Astrocyte of the cerebellum (primary cell): ENCODE measurements at places on chromosomes 3 and 15.

- no peak for DNase-seq
Observed at GRCh38 chr3:121997372-121997771, 24.7 kb downstream of the ILDR1 start.

DNA sequence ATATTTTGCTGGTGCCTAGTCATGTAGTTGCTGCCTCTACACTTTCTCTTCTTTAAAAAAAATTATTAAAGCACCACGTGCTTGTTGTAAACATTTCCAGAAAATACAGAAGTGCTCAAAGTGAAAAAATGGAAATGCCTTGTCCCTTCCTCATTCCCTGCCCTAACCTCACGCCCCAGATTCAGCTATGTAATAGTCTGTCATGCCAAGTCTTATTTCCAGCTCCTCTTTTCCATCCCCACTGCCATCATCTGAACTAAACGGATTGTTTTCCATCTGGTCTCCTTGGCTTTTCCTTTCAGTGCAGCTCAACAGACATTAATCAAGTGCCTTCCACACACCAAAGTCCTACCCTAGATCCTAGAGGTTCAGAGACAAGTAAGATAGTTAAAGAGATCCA lies 15.5 kb downstream of the ZNF774 start:
- no peak for DNase-seq

DNA sequence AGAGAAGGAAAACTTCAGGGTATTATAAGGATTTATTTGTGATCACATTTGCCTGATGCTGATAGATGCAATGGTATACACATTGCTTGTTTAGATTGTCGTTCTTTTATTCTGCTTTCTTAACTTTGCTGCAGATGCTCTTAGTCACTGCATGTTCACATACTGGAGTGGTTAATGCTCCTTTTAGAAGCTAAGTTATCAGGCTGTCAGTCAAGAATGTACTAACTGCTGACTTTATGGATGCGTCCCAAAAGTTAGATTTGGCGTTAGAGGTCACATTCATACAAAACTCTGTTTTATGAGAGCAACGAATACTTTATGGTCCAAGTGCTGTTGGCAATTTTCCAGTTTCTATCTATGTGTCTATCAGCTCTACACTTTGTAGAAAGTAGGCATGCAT lies 160.7 kb downstream of the BBX start:
- no peak for DNase-seq

DNA sequence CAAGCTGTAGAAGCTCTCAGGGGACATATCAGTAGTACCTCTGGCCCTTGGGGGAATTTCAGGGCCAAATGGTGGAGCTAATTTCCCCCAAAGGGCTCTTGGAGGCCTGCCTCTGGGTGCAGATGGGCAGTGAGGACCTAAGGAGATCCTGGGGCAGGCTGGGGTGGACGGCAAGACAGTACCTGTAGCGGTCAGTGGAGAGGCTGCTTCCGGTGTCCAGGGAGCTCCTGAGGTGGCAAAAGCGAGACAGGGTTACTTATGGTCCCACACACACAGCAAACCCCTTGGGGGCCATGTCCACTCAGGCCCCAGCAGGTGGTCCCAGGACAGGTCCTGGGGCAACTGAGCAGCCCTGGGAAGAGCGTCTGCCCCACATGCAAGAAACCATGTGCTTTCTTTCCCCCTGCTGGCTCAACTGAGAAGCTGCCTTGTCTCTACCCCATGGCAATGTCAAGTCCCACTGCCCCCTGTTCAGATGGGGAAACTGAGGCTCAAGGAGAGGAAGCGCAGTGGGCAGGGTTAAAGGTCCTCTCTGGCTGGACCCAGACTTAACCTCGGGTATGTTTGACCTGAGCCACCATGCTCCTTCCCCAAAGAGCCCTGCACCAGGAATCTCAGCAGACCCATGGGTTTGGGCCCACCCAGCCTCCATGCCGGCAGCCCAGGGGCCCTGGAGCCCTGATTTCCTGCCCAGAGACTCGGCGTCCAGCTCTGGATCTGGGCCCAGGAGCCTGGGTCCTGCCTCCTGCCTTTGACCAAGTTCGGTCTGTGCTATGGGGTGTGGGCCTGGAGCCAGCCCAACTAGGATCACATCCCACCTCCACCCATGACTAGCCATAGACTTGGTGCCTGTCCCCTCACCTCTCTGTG lies 25.7 kb downstream of the IQSEC1 start:
- no peak for DNase-seq

DNA sequence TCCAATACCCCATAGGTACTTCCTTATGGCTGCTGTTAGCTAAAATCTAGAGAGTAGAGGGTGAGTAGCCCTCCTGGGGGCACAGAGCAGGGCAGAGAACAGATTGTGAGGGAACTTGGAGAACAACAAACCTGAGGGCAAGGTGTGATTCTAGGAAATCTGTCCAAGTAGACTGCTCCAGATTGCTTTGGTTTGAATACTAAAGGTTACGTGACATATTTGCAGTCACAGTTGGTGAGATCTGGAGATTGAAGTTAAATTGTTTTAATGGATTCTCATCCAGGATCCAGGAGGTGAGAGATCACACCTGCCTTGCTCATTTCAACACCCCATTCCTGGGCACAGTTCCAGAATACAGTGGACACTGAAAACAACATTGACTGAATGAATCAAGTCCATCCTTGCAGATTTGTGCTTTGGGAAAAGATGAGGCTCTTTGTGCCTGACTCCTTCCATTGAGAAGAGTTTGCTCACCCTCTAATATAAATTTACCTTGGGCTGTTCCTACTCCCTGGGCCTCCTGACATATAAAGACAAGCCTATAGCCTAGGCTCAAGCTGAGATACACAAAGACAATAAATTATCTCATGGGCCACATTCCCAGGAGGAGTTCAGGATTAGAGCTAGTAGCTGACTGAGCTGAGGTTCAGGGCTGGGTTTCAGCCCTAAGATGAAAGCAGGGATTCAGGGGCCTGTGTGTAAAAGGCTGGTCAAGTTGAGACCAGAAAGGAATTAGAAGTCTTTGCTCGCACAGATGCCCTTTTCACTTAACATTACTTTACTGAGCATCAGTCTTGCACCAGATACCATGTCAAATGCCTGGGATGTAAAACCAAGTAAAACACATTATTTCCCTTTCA lies 400.9 kb upstream of the MCTP2 start:
- DNase-seq = no peak

GRCh38 chr3:28114893-28115292 lies 126.5 kb upstream of the CMC1 start:
- no peak for DNase-seq

DNA sequence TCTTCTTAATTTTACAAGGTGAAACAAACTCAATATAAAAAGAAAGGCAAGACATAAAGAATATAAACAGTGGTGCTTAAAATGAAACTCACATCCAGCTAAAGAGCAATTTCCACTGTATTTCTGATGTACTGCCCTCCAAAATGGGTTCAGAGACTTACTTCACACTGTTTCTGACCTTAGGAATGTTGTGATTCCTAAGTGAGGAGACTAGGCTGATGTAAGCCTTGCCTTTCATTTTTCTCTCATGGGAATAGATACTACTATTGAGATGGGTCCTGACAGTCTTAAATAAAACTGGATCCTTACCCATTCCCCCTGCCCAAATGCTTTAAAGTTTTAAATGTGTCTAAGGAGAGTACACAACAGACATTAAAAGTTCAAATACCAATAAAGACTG lies 86.9 kb downstream of the CBLB start:
- no peak for DNase-seq

DNA sequence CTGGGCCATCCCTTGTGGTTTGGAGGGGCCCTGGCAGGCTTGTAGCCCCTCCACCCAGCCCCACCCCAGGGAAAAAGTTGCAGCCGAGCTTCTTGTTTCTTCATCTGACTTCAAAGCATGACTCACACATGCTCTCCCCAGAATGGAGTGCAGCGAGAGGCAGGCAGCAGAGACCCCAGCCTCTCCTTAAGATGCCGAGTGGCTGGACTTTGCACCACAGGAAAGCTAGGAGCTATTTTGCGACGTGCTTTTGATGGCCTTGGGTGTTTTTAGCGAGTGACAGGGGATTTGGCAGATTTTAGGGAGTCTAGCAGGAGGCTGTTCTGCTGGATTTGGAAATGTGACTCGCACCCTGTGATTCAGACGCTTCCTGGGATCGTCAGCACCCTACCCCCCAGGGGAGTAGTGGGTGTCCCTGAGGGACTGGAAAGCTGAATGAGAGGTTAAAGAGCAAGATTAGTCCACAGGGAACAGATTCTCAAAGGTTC lies 14.2 kb downstream of the BAHD1 start:
- DNase-seq = no peak

- DNase-seq = no peak
Observed at GRCh38 chr15:100373120-100373896, 31.5 kb upstream of the ADAMTS17 start.

GRCh38 chr3:65006300-65006739 lies 318.5 kb upstream of the ADAMTS9 start:
- DNase-seq = peak; percentile 56

DNA sequence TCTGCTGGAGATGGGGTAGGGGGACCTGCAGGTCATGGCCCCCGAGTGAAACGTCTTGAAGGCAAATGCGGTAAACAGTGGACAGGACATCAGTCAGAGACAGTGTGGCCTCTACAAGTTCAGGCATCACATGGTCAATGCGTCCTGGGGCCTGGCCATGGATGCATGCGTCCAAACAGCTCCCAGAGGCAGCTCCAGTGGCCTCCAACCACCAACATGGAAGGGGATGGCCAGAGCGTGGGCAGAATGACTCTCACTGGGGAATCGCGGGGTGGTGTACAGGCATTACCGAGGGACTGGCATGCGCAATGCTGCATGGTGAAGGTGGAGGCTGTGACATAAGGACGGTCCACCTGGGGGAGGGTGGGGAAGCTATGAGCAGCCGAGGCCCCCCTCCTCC lies 35.6 kb upstream of the IQSEC1 start:
- no peak for DNase-seq

GRCh38 chr3:111210003-111210711 lies 138.5 kb downstream of the NECTIN3 start:
- DNase-seq = no peak

GRCh38 chr15:33720952-33721351 lies 247.3 kb upstream of the CHRM5 start:
- DNase-seq = no peak

DNA sequence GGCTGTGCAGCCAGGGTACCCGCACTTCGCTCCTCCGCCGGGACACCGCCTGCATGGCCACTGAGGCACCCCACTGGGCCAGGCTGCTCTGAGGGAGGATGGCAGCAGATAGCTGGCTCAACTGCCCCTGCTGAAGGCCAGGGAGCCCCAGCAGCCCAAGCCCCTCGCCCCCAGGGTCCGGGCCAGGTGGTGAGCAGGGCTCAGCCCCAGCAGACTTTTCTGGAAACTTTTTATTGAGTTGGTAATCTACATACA lies 11.5 kb downstream of the PLIN1 start:
- no peak for DNase-seq

DNA sequence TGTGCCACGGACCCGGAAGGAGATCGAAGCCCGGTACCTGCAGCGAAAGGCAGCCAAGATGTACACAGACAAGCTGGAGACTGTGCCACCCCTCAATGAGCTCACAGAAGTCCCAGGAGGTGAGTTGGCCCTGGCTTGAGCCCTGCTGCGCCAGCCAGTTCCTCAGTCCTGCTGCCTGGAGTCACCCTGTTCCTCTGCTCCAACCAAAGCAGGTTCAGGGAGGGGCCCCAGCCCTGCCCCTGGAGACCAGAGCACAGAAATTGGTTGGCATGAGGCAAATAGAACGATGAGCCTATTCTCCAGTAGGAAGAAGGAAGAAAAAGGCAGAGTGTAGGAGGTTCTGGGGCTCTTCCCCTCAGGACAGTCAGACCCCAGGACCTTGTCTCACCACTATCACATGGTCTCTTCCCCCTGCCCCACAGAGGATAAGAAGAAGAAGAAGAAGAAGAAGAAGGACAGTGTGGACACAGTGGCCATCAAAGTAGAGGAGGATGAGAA lies 8.0 kb downstream of the TMIE start:
- no peak for DNase-seq

DNA sequence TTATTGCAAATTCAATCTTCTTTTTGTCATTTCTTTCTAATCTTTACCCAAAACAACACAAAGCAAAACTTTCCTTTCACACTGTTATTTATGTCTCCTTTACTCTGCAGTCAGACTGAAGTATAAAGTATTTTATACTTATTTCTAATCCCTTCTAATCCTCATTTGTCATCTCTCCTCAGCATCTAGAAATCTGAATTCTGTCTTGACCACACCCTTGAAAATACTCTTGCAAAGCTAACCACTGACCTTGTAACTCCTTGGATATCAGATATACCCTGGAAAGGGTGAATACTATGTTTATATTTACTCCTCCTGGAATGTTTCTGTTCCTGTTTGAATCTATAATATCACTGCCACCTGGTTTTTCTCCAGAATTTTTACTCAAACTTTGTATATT lies 481.1 kb downstream of the ZNF385D start:
- DNase-seq = no peak
